ENCODE measurements at places on chromosomes 1 and 21.

- DNase-seq = no peak
Measured at GRCh38 chr1:154190550-154190949, 1.4 kb downstream of the TPM3 start.

DNA sequence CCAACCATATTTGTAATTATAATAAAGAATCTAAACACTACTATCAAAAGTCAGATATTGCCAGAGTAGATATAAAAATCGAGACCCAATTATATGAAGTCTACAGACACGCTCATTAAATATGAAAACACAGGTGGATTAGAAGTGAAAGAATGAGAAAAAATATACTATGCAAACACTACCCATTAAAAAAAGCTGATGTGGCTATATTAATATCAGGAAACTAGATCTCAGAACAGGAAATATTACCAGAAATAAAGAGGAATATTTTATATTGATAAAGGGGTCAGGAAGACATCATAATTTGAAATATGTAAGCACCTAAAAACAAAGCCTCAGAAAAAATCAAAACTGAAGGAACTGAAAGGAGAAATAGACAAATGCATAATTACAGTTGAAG, 88.3 kb downstream of the URB2 start:
- no peak for DNase-seq

DNA sequence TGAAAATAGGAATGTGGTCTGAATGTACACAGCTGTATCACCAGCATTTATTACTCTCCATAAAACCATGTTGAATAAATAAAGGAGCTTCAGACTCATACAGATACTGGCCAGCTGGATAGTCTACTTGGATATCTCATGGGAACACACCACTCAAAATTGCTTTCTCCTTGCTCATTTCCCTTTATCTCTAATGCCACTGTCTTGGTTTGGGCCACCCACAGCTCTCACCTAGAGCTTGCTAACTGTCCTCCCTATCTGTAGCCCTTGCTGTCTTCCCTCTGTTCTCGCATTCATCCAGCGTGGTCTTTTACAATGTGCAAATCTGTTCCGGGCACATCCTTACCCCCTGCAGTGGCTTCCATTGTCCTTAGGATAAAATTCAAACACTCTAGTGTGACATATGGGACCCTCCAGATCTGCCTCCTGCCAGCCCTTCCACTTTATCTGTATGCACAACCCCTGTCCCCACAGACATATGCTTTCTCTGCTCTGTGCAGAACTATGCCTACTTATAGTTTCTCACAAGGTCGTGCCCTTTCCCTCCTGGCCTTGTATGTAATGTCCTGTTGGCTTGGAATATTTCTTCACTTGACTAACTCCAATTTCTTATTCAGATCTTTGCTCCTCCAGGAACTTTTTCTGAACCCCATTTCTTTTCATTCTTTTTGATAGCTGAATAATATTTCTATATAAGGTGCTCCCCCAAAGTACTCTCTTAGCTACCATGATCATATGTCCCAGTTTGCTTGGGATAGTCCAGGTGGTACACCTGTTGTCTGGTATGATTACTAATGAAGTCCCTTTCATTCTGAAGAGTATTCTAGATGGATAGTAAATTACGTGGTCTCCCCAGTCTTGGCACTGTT, 2.9 kb downstream of the FLVCR1 start:
- no peak for DNase-seq

DNA sequence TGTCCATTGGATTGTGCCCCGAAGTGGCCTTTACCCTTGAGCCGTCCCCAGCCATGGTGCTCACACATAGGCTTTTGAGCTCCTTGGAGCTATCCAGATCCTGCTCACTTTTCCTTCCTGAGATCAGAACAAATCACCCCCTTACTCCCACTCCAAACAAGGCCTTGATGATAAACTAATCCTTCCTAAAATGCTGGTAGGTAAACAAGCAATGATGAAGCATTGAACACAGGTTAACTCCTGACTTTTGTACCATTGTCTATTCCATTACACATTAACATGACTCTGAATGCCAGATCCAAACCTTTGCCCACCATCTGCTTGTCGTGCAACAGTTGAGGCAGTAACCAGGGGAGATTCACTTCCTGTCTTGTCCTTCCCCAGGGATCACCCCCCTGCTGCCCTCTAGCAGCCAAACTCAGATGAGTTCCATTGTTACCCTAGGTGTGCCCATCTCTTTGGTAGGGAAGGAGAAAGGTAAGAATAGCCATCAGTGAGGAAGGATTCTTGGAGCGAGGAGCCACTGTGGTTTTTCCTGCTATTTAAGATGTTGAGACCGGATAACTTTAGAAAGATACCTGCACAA, 79.5 kb upstream of the DNAJC6 start:
- DNase-seq = no peak

DNA sequence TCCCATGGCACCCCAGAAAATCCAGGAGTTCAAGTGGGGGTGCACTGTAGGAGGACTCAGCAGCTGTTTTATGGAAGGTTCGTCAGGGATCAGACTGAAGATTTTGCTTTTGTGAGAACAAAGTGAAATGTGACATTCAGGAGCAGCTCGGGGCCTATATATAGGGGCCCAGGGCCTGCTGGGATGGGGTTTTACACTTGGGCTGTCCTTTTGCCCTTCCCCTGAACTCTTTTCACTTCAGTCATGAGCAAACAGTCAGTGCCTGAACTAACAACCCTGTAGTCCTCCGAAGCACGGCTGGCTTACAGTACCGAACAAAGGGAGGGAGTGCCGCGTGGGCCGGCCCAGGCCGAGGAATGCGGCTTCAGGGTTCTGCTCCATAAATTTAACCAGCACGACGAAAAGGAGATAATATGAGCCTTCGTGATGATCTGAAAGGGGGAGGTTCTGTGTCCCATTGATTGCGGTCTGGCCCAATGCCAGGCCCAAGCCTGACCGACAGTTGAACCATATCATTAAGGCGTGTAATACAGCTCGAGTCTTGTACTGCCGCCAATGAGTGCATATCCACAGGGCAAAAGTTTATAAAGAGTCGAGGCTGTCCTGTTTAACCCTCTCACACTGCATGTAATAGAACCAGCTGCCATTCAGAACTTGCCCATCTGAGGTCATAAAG, 139.9 kb downstream of the DHRS3 start:
- no peak for DNase-seq

- DNase-seq = no peak
Measured at GRCh38 chr1:42418516-42418915, 37.3 kb downstream of the ZMYND12 start.

GRCh38 chr1:76998582-76999223, 131.4 kb downstream of the ST6GALNAC5 start:
- no peak for DNase-seq

DNA sequence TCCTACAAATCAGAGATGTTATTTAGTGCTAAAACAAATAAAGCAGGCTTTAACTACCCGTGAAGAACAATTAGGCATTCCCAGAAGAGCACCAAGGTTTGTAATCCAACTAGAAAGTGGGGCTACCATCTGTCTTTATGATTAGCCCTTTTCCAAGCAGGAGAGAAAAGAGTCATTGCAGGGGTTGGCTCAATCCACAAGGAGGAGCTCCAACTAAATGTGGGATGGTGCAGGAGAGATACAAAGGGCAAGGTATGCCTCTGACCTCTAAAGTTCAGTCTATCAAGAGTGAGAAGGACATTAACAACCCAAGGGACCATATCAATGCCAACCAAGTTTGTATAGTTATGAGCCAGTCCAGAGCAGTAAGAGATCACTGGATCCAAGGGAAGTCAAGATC, 382.7 kb upstream of the DUSP10 start:
- no peak for DNase-seq

DNA sequence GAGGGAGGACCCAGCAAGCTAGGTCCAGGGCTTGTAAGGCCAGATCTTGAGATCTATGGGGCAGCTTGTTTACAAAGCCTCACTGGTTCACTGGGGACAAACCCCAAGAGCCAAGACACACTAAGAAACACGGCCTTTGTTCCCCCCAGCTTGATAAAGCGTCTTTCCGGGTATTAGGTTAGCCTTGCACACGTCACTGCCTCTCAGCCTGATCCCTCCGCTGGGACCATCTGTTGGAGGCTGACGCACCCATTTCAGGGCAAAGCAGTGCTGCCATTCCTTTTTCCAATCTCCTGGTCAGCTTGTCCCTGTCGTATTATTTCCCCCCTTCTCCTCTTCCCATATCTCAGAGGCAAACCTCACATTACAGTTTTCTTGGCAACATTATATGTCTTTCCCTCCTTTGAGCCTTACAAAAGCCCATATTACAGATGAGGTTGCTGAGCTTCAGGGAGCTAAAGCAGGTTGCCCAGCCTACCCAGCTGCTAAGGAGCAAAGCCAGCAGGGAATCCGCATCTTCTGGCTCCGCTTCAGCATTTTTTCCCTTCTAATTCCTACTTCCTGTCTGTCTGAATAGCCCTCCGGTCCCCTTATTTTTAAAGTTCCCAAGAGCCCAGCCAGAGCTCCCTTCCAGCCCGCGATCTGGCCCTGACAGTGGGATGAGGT, 4.1 kb downstream of the HEYL start:
- DNase-seq = no peak

DNA sequence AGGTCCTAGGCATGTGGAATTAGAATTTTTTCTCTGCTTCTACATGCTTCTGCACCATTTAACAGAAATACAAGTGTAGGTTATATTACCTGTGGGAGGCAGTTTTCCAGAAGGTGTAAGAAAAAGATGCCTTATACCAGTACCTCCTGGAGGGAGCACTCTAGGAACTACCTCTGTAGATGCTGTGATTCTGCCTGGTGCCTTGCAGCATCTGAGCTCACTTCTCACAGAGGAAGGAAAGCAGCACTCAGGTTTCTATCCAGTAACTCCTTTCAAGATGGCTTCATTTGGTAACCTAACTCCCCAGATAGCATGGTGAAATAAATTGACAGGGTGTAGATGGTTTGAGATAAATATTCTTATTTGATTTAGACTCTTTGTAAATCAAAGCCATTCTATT, 50.3 kb downstream of the GIPC2 start:
- no peak for DNase-seq

Measured in stimulated activated CD4-positive, alpha-beta T cell treated with anti-CD3 and anti-CD28 coated beads, Interleukin-15, amount 100 ng/mL, for 48 hours (primary cell).